Type B pancreatic cell (in vitro differentiated cells): ENCODE measurements at places on chromosomes 5 and 9.

DNA sequence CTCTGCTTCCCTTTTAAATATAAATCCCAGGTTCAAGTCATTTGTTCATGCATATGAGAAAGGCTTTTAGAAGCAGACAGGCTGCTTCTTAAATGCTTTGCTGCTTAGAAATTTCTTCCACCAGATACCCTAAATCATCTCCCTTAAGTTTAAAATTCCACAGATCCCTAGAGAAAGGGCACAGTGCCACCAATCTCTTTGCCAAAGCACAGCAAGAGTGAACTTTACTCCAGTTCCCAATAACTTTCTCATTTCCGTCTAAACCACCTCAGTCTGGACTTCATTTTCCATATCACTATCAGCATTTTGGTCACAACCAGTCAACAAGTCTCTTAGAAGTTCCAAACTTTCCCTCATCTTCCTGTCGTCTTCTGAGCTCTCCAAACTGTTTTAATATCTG, 679.8 kb upstream of the FTMT start:
- DNase-seq, result no peak

DNA sequence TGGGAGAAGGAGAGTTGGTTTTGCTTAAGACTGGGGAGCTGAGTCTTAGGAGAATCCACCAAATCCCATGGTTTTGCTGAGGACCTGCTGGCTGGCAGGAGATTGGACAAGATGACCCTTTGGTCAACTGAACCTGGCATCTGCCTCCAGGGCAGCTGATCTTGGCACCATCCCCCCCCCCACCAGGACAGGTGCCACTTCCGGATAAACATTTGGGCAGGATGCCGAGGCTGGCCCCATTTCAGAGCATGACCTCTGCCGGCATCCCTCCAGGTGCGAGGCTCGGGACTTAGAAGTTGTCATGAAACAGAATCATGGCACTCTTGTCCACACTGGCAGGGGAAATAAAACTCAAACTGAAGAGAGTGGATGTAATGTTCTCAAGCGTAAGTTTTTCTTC, 165.6 kb downstream of the MACROH2A1 start:
- DNase-seq, result no peak

DNA sequence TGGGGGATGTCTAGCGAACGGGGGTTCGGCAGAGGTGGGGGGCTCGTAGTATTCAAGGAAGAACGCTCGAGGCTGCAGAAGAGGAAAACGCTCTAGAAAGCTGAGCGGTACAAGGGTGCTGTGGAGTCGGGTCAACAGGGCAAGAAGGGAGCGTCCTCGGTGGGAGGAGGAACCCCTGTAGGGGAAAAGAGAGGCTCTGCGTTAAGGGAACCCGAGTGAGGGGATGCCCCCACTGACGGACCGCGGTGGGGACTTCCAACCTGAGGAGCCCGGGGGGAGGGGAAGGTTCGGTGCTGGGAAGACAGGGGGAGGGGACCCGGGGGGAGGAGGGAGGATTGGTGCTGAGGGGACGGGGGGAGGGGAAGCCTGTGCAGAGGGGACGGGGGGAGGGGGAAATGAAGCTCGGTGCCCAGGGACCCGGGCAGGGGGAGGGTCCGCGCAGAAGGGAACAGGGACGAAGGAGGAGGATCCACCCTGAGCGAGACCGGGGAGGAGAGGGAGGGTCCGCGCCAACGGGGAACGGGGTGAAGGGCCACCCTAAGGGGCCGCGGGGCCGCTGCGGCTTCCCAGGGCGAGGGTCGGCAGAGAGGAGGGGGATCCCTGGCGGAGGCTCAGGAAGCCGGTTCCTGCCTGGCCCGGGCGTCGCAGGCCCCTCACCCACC, 621 bp downstream of the NR6A1 start:
- no peak for DNase-seq

- no peak for DNase-seq
Observed at GRCh38 chr5:151063142-151063989, 17.5 kb downstream of the TNIP1 start.

GRCh38 chr9:73979894-73980264, 517.3 kb upstream of the RORB start:
- no peak for DNase-seq

- DNase-seq, result no peak
Observed at GRCh38 chr9:126631254-126631653, 17.5 kb downstream of the LMX1B start.

- DNase-seq, result no peak
Observed at GRCh38 chr5:179806250-179807048, at the start of gene MGAT4B. TSS of gene MGAT4B (minus strand) at chr5:179806866. CDS start at chr5:179806583, 283 bp downstream.

GRCh38 chr5:111735583-111736270, 21.3 kb downstream of the NREP start:
- no peak for DNase-seq

GRCh38 chr5:1593903-1594356, 70.2 kb upstream of the LPCAT1 start:
- no peak for DNase-seq

DNA sequence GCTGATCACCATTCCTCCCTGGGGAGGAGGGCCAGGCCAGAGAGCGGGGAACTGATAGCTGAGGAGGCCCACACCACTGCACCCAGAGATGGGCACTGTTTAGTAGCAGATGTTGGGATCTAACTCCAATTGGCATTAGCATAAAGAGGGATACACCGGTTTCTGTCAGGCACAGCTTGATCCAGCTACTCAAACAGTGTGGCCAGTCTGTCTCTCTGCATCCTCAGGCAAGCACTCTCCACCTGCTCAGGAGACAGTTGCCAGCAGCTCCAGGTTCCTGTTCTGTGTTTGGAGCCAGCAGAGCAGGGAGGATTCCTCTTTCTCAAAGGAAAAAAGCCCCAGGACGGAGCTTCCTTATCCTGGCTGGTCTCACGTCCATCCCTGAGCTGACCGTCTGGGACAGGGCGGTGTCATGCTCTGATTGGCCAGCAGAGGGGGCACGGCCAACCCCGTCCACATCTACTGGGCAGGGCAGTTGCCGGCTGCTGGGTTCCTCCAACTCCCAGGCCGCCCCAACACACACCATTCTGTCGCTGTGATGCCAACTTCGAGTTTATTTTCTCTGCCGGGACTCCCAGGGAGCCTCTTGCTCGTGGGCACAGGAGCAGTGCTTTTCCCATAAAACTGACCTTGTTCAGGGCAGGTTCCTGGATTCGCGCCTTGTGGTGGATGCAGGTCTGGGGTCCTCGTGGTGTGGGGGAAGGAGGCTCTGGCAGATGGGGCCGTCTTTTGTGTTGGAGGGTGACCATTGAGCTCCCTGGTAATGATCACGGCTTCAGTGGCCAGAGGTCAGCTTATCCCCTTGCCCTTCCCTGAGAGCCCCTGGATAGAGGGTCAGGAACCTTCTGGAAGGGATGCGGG, 47.9 kb downstream of the COL5A1 start:
- DNase-seq, result no peak

DNA sequence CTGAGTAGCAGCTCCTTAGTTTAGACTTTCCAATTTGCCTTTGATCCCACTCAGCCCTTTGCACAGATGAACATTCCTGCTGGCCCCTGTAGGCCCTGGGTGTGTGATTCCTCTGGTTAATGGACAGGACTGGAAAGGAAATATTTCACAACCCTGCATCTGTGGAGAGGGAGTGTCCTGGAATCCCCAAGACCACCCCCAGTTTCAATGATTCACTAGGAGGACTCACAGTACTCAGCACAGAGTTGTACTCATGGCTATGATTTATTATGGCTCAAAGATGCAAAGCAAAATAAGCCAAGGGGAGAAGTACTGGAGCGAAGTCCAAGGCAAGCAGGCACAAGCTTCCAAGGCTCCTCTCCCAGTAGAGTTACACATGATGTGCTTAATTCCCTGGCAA, 42.4 kb upstream of the TJP2 start:
- DNase-seq, result peak; percentile 36

GRCh38 chr5:33276628-33276950, 164.2 kb upstream of the TARS1 start:
- DNase-seq, result no peak

GRCh38 chr5:98713027-98713426, 60.4 kb upstream of the RGMB start:
- DNase-seq, result no peak

- no peak for DNase-seq
Observed at GRCh38 chr9:37192803-37193202, 72.4 kb downstream of the ZCCHC7 start.

DNA sequence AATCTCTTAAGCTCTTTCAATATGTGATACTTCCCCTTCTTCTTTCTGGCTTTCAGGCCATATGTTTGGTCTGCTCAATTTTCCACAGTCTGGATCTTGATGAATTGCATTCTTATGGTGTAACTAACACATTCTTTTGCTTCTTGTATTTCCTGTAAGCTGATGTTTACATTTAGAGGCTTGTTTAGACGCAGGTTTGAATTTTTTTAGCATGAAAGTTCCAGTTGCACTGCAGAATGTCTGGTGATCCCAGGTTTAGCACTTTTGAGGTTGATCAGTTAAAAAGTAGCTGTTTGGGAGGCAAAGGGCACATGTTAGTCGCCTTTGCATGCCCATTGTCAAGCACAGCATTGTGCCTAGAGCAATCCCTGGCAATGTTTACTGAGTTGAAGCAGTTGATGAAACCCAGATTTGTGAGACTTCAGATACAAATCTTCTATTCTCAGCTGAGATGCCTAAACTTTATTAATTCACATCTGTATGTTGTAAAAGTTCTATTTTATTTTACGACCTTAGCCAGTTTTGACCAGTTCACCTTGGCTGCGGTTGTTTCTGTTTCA, 59.6 kb upstream of the SPATA31C2 start:
- DNase-seq, result no peak

DNA sequence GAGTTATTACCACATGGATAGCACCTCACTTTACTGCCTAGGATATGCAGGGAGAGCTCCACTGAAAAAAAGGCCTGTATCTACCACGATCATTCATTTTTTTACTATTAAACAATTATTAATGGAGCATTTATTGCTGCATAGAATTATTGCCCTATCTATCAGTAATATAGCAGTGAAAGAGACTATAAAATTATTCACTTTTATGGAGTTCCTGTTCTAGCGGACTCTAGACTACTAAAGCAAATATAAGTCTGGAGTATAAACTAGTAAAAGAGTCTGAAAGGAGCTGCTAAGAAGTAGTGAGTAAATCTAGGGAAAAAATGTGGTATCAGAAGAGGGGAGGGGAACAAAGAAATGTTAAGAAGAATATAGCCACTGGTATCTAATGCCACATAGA, 150.4 kb upstream of the CYLC2 start:
- DNase-seq, result no peak

DNA sequence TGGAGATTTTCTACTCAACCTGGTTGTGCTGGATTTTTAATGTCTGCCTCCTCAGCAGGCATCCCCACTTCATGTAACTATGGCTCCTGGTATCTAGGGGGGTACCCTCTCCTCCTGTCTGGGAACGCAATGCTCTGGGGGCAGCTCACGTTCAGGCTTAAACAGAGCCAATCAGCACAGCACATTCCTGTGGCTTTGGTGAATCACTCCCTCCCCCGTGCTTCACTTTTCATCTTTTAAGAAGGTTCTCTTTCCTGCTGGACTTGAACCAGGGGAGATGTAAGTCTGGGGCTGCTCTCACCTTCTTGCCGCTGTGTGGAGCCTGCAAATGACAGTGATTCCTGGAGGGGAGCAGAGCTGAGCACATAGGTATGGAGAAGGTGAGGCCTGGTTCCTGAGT, 101.2 kb downstream of the MSX2 start:
- DNase-seq, result no peak

DNA sequence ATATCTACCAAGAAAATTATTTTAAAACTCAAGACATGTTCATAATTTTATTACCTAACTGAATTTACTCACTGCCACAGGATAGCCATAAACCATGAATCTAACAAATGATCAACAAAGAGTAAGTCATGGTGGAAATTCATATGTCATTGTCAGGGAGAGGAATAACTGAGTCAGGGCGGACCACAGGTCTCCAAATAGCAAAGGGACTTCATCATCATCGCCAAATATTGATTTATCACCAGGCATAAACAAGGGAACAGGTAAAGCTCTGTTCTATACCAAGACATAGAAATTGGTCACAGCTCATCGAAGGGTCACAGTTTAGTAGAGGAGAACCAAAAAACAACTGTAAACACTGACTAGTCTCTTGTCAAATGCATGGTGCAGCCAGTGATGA, 94.8 kb downstream of the CTNND2 start:
- no peak for DNase-seq

DNA sequence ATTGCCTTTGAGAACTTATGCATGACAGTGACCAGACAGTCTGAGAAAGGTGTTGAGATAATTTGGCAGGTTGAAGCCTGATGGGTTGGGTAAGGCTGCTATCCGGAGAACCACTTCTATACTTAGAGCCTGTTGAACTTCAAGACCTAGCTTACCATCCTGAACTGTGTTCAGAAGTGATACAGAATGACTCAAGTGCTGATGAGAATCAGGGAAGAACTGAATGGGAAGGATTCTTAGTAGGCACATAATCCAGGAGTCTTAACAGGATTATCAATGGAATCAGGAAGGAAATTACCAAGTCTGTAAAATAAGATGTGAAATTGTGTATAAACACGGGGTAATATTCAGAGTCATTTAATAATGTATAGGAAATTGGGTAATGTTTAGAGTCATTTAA, 9.0 kb upstream of the PAPPA start:
- DNase-seq, result no peak

DNA sequence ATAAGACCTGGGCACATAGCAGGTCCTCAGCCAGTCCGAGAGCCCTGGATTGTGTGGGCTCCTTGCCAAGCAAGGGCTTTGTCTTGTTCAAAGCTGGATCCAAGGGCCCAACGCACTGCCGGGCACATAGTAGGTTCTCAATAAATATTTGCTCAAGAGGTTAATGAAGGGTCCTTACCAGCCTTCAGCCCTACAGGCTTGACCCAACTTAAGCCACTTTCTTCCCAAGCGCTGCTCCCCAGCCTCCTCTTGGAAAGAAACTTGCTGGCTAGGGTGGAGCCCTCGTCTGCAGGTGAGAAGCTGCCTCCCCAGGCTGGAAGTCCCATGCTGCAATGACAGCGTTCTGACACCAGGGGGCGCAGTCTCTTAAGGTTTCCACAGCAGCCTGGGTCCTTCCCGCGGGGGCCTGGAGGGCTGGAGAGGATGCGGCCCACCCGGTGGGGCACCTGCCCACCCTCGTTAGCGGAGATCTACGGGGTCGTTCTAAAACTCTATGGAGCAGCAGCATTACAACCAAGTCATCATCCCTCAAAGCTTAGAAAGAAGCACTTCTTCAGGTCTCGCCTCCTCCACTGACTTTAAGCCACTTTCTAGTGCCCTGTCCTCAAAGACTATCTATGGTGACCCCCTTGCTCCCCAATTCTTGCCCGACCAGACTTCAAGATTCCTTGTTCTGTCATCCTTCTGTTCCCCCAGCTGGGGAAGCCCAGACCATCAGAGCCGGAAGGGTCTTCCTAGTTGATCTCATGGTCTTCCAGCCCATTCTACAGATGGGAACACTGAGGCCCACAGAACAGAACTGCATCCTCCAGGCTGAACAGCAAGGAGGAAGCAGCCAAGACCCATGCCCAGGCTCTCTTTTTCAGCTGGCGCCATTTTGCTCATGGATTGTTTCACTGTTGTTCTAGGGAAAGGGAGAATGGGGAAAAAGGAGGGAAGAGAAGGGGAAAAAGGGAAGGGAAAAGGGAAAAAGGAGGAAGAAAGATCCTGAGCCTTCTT, 115.4 kb downstream of the LHX2 start:
- peak; percentile 80 for DNase-seq

GRCh38 chr5:133531594-133531993, 80.7 kb downstream of the FSTL4 start:
- no peak for DNase-seq
